Stimulated activated CD4-positive, alpha-beta T cell treated with anti-CD3 and anti-CD28 coated beads, Interleukin-15, amount 100 ng/mL, for 1 hour (primary cell): ENCODE measurements at places on chromosomes 16 and 17.

DNA sequence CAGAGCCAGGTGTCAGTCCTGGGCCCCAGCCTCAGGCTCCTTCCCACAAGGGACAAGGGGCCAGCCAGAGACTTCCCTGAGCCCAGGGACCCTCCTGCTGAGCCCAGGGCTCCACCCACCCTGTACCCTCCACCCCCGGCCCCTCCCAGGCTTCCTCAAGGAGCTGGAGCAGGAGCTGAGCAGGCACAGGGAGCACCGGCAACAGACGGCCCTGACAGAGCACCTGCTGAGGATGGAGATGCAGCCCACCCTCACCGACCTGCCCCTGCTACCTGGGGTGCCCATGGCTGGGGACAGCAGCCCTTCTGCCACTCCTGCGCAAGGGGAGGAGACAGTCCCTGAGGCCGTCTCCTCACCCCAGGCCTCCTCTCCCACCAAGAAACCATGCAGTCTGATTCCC is 4.5 kb downstream of the SCRN2 start:
- DNase-seq: no peak

DNA sequence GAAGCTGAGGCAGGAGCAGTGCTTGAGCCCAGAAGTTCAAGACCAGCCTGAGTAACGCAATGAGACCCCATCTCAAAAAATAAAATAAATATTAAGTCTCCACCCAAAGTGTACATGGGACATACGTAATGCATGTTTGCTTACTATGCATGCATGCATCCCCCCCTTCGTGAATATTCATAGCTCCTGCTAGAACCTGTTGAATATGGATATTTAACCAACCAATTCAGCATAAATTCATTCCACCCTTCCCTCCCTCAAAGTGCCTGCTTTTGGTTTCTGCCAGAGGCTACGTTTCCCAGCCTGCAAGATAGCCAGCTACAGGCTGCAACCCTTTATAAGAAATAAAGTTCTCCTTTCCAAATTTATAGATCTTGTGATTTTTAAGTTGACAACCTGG is 12.9 kb upstream of the PSMD7 start:
- no peak for DNase-seq

DNA sequence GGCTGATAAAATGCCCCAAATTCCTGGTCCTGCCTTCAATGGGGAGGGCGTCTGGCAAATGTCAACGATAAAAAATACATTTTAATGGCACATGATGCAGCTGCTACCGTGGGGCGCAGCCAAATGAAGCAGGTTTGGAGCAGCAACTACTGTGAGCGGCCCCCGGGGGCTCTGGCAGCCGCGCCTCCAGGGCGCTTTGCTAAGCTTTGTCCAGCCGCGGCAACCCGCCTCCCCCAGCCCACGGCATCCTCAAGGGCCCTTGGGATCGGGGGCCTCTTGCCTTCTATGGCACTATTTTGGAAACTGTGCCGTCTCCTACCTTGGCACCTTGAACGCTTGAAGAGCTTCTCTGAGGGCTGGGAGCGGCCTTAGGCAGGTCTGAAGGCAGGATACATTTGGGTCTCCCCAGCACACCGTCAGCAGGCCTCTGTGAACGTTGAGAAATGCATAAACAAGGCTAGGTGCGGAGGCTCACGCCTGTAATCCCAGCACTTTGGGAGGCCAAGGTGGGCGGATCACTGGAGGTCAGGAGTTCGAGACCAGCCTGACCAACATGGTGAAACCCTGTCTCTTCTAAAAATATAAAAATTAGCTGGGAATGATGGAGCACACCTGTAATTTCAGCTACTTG is 25.1 kb downstream of the TBX4 start:
- no peak for DNase-seq

GRCh38 chr16:19458722-19459379 is 41.2 kb downstream of the TMC5 start:
- DNase-seq: no peak

- DNase-seq: no peak
Observed at GRCh38 chr16:75627851-75628250, 4.8 kb upstream of the ADAT1 start.

DNA sequence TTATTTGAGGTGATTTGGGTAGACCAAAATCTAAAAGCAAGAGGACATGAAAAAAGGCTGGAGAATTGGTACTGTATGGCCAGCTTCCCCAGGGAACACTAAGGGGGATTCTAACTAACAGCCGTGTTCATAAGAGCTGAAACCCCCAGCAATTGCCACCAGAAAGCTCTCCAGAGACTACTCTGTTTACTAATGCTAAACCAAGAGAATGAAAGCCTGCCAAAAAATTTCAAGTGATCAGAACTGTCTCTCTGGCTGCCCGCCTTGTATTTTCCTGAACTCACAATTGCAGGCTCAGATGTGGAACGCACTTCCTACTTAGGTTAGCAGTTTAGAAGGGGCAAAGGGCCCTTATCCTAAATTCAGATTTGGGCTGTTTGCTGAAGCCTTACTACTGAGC is 24.1 kb downstream of the MYH10 start:
- DNase-seq: no peak

DNA sequence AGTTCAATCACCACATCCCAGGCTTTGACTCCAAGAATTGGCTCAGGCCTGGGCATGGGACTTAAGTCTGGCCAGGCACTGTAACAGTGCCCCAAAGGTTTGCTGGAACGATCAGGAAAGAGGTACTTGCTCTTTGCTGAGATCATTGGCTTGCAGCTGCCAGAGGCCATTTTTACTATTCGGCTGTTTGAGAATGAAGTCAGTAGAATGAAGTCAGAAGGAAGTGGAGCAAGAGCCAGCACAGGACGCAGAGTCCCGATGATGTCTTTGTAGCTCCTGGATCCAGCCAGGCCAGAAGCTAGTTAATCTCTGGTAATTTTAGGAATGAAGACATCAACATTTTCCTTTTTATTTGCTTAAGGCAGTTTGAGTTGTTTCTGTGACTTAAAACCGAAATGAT is 195.5 kb downstream of the RAB11FIP4 start:
- no peak for DNase-seq

DNA sequence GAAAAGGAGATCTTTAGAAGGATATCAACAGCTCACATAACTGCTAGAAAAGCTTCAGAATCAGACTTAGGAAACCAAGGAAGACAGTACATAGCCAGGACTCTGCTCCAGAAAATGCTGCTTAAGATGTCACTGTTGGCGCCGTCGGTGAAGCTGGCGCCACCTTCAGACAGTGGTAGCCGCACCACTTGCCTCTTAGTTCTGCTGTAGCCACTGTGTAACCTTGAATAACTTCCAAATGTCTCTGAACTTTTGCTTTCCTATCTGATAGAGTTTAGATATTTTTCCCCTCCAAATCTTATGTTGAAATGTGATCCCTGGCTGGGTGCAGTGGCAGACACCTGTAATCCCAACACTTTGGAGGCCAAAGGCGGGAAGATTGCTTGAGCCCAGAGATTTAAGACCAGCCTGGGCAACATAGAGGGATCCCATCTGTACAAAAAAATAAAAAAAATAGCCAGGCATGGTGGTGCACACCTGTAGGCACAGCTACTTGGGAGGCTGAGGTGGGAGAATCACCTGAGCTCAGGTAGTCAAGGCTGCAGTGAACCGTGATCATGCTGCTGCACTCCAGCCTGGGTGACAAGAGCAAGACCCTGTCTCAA is 6.3 kb upstream of the USP31 start:
- DNase-seq: no peak

DNA sequence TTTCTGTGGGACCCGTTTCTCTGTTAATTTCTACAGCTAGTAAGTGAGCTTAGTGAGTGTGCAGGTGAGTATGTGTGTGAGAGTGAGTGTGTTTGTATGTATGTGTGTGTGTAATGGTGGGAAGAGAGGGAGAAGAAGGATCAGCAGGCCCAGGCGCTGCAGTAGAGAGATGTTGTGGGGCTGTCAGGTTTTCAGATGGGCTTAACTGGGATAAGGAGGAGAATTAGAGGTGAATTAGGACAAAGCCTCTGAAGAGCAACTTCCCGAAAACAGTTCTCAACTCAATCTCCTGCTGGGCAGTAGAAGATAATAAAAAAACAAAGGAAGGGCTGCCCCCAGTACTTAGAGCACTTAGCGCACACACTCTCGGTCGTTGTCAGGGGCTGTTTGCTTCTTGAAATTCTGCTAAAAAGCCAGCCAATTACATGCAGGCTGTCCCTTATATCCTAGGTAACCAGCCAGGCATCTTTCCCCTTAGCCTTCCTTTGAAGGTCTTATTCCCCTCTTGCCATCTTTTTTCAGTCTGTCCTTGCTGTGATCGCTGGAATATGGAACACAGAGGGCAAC is 63.4 kb downstream of the CLEC16A start:
- no peak for DNase-seq
